ENCODE measurements at places on chromosomes 1 and 21. TPM values are rescaled to one million over a fixed set of nuclear protein-coding genes. Genes with fewer than 3 reads are reported as not detected.

GRCh38 chr1:154863315-154864174, 6.5 kb downstream of the KCNN3 start:
- DNase-seq = no peak

DNA sequence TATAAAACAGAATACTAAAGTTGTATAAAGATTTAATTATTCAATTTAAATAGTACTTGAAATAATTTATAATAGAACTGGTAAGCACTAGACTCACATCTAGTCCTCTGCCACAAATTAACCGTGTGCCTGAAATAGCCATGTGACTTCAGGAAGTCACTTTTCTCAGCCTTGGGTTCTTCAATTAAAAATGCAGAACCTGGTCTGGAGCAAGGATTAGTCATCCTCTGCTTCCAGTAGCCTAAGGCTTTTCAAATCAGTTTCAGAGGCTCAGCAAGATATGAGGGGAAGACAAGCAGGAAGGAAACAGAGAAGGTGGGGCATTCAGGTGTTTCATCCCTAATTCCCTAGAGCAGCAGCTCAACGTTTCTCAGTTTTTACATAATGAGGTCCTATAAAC, 23.0 kb downstream of the DPH5 start:
- no peak for DNase-seq

- no peak for DNase-seq
Observed at GRCh38 chr1:179047636-179047997, 21.9 kb downstream of the FAM20B start.

HTR1D gene
- total RNA-seq = not detected

NECTIN4 gene
- total RNA-seq = 3.0 TPM

SCAMP3 gene
- total RNA-seq = 89.7 TPM

ZNF593 gene
- 89.3 TPM for total RNA-seq
